ENCODE measurements at places on chromosomes 2 and 18. TPM values are rescaled to one million over a fixed set of nuclear protein-coding genes. Genes with fewer than 3 reads are reported as not detected.

GRCh38 chr18:7663366-7664312, 96.5 kb downstream of the PTPRM start:
- DNase-seq, result no peak

DNA sequence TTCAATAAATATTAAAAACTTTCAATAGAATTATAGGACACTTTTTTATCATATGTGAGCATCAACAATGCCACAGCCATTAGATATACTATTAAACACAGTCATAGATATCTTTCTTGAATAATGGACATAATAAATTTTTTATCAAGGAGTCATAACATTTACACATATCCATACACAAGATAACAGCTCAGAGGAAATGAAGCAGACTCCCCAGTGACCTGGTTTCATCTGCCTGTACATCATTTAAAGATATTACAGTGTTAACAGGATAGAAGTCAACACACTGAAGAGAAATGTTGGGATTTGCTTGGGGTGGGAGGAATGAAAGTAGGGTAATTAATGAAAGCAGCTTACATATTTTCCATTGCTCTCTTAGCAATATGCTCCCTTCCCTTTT, 5.1 kb downstream of the SCG2 start:
- DNase-seq, result no peak

DNA sequence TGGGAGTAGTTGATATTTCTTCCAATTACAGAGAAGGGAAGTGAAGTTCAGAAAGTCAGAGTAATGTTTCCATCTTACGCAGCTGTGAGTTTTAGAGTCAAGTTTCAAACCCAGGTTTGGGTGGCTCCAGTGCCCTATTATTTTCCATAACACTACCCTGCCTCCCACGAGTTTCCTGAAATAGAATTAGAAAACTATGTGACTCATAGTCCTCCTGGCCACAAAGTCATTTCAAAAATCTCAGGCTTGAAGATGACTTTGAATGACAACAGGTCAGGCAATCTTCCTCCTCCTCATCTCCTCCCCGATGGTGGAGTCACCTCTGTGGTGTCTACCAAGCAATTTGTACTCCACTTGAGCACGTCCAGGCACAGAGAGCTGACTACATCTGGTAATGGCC, 212.3 kb upstream of the TRIB2 start:
- DNase-seq, result peak; percentile 60

GCG gene
- total RNA-seq, result not detected

MOGAT1 gene
- total RNA-seq, result not detected

DNA sequence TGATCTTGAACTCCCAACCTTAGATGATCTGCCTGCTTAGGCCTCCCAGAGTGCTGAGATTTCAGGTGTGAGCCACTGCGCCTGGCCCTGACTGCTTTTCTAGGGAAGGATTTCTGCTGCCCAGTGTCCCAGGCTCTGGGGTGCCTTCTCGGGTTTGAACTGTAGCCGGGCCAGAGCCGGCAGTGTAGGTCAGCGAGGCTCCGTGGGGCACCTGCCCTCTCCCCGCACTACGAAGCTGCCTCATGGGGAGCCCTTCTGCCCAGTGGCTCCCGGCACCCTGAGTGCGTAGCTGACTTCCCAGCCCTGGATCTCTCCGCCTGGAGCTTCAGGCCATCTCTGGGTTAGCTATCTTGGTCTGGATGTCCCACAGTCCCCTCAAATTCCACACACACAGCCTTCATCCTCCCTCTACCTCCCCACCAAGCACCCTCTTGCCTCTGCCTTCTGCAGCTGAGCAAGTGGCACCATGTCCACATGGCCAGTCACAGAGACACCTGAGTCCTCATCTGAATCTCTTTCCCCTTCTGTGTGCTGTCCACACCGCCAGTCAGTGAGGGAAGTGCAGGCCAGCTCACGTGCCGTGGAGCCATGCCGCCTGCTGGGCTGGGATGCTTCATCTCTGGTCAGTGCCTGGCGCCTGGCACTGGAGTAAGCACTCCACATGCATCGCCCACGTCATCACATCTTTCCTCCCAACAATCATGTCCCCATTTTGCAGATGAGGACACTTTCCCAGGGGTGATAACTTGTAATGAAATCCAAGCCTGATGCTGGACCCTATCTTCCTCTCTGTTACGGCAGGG, 69.2 kb downstream of the EDAR start:
- DNase-seq, result no peak

NPPC gene
- 1.1 TPM for total RNA-seq

SGPP2 gene
- 15.1 TPM for total RNA-seq

DNA sequence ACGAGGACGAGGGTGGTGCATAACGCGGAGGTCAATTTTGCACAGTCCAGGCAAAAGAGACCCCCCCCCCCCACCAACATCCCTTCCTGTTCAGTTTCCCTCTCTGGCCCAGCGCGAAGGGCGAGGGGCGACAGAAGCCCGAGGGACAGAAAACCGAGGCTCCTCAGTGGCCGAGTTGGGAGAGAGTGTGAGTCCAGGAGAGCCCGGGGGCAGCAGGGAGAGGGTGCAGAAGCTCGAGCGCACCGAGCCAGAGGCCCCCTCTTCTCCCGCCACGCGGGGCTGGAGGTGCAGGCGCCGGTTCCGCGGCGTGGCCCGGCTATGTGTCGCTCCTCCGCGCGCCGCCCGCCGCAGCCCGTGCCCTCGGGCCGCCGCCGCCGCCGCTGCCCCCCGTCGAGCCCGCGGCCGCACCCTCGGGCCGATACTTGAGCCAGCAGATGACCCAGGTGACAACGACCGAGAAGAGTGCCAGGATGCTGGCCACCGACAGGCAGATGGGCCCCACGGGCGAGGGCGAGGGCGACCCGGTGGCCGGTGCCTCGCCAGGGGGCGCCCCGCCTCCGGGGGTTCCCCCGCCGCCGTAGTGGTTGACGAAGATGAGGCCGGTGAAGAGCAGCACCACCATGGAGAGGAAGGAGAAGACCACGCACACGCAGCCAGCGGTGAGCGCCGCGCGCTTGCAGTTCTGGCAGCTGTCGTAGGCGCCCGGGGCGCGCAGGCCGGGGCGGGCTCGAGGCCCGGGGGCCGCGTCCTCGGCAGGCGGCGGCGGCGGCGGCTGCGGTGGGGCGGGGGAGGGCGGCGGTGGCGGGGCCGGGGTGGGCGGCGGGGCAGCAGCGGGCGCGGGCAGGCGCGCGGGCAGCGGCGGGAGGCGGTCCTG, 20.2 kb upstream of the PAX3 start:
- peak; percentile 46 for DNase-seq

GRCh38 chr18:74468547-74469061, 11.5 kb upstream of the DIPK1C start:
- no peak for DNase-seq

TXNDC2 gene
- not detected for total RNA-seq

- DNase-seq, result no peak
Observed at GRCh38 chr2:85681372-85681763, 12.8 kb upstream of the GNLY start.

GRCh38 chr2:207921606-207922005, 103.7 kb downstream of the PLEKHM3 start:
- DNase-seq, result no peak

RBMS1 gene
- total RNA-seq, result 48.4 TPM

ATP8B1 gene
- total RNA-seq, result not detected

DNA sequence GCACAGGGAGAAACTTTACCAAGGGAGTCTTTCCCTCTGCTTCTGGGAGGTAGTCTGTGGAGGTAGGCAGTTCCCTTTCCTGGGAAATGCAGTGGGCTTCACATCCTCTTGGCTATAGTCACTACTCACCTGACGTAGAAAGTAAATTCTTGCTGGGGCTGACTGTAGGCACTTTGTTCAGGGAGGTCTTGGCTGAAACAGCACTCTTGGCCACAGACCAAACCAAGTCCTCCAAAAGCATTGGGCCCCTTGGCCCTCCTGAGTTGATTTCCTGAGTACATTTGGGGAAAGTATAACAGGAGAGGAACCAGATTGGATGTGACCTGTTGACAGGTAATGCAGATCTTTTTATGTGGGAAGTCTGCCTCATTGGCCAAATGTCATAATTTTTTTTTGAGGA, 108.9 kb downstream of the MGAT5 start:
- no peak for DNase-seq

AGXT gene
- not detected for total RNA-seq

MRO gene
- total RNA-seq, result not detected

DNA sequence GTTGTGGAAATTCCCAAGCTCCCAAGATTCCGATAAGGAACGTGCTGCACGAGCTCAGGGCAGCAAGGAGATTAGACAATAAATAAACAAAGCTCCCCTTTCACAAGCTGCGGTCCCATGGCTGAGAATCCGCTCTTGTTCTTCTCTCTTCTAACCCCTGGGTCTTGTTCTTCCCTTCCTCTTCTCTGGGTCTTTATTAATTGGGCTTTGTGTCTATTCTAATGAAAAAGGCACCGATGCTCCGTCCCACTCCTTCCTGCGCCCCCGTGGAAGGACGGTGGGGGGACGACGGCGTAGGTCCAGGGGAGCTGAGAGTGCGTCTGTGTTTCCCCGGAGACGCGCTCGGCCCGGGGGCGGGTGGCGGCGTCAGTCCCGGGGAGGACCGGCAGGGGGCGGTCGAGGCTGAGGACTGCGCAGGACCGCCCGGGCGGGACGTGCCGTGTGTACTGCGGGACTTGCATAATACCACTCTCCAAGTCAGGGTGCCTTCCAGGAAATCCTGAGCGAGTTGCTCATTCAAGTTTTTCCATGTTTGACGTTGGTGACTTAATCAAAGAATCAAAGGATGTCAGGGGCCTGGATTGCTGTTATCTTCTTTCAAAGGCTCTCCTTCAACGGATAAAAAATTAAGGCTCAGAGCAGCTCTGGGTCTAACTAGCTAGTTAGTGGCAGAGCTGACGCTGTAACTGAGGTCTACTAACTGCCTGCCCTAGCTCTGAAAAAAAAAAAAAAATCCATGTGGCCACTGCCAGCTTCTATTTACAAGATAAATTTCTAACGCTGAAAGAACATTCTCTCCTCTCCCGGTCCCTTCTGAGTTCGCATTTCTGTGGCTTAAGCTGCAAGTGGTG, 321.4 kb downstream of the TGIF1 start:
- peak; percentile 93 for DNase-seq

GRCh38 chr2:64574871-64575270, 50.7 kb downstream of the AFTPH start:
- DNase-seq, result no peak

DNAH7 gene
- 0.02 TPM for total RNA-seq

DNA sequence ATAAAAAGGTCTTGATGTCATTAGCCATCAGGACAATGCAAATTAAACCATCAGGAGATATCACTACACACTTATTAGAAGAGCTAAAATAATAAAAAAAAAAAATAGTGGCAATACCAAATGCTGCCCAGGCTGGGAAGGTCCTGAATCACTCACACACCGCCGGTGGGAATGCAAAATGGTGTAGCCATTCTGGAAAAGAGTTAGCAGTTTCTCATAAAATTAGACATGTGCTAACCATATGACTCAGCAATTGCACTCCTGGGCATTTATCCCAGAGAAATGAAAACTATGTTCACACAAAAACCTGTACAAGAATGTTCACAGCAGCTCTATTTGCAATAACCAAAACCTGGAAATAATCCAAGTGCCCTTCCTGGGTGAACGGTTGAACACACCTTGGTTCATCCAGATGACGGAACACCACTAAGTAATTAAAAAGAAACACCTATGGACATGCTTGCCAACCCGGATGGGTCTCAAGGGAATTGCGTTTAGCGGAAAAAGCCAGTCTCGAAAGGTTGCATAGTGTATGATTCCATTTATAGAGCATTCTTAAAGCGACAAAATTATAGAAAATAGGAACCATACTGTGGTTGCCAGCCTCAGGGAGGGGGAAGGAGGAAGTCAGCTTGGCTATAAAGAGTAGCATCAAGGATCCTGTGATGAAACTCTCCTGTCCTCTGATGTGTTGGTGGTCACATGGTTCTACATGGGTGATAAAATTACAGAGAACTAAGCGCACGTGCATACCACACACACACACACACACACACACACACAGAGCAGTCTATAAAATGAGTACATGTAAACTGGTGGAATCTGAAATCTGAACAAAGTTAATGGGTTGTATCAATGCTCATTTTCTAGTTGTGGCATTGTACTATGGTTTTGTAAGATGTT, 4.6 kb downstream of the MBP start:
- DNase-seq, result peak; percentile 33

DNA sequence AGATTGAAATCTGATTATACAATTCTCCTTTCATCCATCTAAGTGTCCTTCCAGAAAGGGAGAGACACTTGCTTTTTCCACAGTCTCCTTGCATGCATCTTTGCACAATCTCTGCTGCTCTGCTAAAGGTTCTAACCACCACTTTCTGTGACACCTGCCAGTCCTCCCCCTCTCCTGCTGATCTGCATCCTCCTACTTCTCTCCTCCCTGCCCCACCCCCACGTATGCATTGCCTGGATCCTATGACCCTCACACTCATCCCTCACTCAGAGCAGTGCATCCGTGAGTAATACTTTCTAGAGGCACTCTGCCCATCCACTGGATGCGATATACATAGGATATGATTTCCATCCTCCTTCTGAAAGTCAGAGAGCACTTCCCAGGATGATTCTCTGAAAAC, 27.7 kb upstream of the TRAPPC8 start:
- DNase-seq, result no peak

GRCh38 chr2:10906926-10907625, 4.7 kb upstream of the KCNF1 start:
- no peak for DNase-seq

- no peak for DNase-seq
Observed at GRCh38 chr18:42931491-42931890, 184.0 kb downstream of the RIT2 start.

GRCh38 chr18:79789091-79789891, 8.4 kb upstream of the KCNG2 start:
- DNase-seq, result no peak
